ENCODE measurements at places on chromosomes 5 and 9.

DNA sequence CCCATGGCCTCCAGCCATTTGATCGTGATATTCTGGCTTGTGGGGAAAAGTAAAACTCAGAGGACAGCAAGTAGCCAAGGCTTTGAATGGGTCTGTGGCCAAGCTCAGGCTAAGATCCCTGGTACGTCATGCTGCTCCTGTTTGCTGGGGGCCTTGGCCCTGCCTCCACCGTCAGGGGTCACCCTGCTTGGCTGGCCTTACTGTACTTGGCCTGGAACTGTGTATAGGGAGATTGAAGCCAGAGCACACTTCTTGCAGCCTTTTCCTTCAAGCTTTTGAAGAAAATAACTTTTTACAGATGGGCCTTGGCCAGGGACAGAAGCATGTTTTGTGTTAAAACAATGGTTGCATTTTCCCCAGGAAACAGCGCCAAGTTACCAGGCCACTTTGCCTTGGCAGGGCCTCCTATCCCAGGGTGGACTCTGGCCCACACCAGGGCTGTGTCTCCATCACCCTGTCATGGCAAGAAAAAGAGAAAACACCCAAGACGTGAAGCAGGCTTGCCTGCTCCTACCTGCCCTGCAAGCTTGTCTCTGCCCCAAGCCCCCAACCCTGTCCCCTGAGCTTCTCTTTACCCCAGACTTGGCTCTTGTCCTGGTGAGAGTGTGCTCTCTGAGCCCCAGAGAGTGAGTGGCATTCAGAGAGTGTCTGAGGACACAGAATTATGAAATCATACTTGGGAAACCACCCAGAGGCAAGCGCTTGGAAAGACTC, 286.9 kb downstream of the GADD45G start:
- no peak for DNase-seq

GRCh38 chr5:176870110-176870591, 29.0 kb downstream of the HK3 start:
- DNase-seq, result no peak

DNA sequence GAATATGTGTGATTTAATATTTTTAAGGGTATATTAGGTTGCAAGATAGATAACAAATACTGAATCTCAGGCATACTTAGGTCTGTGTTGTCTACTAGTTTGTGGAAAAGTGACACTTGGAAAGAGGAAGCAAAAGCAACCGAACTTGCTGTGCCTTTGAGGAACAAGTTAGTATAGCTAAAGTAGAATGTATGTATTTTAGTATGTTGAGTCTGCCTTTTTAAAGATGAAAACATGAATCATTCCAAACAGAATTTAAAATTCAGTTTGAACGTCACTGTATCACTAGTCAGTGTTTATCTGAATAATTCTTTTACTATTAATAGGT, 12.9 kb downstream of the TLE4 start:
- DNase-seq, result no peak

DNA sequence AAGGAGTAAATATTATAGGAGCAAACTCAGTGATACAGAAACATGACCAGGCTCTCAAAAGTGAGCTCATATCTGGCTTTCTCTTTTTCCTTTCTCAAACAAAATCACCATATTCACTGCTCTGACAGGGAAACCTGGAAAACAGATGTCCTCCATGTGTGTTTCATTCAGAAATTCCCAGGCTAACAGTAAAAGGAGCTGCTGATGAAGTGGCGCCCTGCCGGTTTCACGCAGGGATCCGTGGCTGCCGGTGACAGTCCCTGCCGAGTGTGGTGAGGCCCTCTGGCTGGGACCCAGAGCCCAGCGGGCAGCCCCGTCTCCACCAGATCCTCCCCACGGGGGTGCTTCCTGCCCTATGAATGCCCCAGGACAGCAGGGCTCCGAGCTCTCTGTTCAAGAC, 208.1 kb downstream of the GNA14 start:
- no peak for DNase-seq

DNA sequence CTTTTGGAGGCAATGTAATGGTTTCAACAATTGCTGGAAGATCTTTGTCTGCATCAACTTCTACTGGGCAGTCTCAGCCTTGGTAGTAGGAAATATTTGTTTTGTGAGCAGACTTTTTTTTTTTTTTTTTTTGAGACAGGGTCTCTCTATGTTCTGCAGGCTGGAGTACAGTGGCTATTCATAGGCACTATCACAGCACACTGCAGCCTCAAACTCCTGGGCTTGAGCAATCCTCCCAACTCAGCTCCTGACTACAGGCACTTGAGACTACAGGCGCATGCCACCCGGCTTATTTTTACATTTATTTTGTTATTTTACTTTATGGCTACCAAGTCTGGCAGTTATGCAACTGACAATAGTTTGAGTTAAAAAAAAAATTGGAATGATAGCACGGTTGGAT, 187.3 kb downstream of the SNX18 start:
- DNase-seq, result no peak

DNA sequence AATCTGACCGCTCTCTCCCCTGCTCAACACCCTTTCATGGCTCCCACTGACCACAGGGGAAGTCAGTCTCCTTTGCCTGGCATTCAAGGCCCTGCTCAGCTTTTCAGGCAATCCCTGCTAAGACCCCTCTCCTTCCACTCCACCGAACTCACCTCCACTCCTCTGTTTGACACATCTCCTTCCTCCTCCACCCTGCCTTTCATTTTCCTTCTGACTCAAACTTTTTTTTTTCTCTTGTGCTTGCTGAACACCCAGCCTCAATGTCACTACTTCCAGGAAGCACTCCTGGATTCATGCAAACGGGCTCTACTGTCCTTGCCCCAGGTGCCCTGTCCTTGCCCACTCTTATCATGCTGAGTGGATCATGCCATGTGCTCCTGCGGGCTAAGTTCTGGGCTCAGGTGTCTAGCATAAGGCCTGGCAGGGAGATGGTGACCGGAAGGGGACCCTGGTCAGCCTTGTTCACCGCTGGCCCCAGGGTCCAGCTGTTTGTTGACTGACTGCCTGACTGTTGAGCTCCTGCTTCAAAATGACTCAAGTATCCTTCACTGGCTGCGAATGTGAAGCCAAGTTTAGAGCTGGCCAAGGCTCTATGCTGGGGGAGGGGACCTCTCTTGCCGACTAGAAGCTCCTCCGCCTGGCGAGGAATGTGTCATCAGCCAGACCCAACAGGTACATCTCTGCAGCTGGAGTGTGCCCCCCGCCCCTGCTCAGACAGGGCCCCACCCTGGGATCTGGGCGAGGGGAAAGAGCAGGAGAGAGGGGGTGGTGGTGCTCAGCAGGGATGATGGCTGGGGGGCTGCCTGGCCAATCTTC, 6.2 kb downstream of the NR5A1 start:
- no peak for DNase-seq

GRCh38 chr5:96516631-96517071, 83.6 kb upstream of the PCSK1 start:
- no peak for DNase-seq

GRCh38 chr5:135040034-135040332, 6.0 kb upstream of the PITX1 start:
- no peak for DNase-seq

DNA sequence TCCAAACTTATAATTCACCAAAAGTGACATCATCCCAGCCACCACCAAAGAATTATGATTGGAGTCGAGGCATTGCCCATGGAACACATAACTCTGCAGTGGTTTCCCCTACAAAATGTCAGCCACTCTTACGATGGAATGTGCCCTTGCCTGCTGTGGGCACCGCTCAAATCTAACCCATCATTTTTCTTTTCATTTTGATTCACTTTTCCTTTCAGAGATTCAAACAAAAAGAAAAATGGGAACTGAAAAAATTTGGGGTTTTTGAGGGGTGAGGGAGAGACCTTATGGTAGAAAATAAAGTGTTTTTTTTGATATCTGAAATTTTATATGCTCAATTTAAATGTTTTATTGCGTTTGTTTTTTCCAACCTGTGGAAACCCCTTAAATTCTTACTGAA, 28.1 kb downstream of the SMARCA2 start:
- DNase-seq, result no peak

GRCh38 chr5:66440202-66440680, 156.0 kb upstream of the MAST4 start:
- DNase-seq, result no peak

DNA sequence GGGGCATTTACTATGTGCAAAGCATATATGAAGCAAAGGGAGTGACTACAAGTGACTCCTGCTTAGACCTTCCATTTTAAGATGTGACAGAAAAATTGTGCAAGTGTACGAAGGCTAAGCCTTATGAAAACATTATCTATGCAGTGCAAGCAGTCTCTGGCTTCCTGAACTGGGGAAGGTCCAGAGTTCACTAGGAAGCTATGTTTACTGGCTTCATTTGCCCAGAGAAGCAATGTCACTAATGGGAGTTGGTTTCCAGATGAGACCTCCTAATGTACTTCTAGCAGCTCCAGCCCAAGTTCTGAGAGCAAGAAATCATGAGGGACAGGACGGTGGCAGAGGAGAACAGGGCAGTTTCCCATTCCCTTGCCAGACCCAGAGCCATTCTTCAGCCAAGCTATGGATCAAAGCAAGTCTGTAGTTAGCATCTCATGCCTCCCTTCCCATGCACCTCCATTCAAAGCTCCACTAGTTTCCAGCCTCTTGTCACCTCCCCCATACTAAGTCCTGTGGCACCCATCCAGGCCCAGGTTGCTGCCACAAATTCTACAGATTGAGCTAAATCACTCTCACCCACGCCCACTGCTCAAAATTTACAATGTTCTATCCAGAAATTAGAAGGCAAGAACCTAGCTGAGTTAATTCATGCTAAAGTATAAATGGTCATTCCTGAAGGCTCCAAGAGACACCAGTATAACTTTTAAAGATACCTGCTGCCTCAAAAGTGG, 21.8 kb downstream of the MCTP1 start:
- DNase-seq, result no peak

- DNase-seq, result no peak
Observed at GRCh38 chr9:125509476-125509875, 197.5 kb downstream of the MAPKAP1 start.

DNA sequence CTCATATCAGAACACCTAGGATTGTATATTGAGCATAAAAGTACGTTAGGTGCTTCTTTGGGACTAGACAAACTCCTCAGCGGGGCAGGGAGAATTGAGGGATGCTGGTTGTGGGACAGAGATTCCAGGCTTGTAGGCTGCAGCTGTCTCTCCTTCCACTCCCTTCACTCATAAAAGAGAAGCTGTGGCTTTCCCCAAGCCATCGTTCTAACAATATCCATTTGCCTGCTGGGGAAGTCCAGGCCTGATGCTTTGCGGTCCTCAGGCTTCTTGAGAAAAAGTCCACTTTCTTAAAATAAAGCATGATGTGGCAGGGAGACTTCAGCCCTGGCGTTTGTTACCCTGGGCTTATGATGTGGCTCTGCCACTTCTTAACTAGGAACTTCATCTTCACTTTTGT, 129.3 kb upstream of the OSMR start:
- no peak for DNase-seq

DNA sequence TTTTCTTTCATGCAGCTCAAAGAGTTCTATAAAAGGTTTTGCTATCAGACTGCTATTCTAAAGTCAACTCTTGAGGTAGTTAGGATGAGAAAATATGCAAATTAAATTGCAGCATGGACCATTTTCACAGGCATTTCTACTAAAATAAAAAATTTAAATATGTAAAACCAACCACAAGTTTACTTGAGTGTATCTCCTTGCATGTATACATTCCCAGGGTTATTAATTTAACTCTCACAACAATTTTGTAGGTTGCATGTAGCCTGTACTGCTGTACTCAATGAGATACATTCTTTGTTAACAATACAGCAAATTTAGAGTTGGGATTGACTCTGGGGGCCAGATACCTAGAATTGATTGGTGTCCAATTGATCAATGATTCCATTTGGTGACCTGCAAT, 265.8 kb downstream of the MED10 start:
- no peak for DNase-seq

DNA sequence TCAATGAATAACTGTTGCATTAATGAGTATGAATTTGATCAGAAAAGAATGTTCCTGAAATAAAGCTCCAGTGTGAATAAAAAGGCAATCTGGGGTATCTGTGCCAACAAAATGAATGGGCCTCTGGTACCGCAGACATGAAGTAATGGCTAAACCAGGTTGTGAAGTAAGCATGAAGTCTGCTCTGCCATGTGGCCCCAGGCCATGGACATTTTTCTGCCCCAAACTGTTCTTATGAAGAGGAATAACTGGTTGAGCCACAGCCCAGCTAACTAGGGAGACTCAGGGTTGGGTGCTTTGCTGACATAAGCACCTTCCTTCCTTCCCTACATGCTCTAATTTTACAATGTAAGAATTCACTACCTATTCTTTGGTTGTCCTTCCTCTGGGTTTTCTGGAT, 147.4 kb upstream of the LRRTM2 start:
- no peak for DNase-seq

GRCh38 chr9:75019654-75020053, 8.4 kb downstream of the CARNMT1 start:
- DNase-seq, result no peak

- peak; percentile 10 for DNase-seq
Observed at GRCh38 chr5:151083081-151083676, 2.3 kb upstream of the TNIP1 start.

- no peak for DNase-seq
Observed at GRCh38 chr5:178242416-178242815, 9.8 kb upstream of the PHYKPL start.

DNA sequence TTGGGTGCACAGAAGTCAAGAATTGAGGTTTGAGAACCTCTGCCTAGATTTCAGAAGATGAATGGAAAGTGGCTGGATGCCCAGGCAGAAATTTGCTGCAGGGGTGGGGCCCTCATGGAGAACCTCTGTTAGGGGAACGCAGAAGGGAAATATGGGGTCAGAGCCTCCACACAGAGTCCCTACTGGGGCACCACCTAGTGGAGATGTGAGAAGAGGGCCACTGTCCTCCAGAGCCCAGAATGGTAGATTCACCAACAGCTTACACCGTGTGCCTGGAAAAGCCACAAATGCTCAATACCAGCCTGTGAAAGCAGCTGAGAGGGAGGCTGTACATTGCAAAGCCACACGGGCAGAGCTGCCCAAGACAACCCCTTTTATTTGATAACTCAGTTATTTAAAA, 383.5 kb downstream of the TLE4 start:
- DNase-seq, result no peak

DNA sequence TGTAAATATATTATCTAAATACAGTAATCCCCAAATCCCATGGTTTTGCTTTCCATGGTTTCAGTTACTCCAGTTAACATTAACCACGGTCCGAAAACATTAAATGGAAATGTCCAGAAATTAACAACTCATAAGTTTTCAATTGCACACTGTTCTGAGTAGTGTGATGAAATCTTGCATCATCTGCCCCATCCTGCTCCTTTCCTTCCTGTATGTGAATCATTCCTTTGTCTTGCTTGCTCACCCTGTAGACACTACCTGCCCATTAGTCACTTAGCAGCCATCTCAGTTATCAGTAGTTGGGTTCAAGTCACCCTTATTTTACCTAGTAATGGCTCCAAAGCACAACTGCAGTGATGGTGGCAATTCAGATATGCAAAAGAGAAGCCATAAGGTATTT, 1568.5 kb upstream of the WWC1 start:
- DNase-seq, result no peak

DNA sequence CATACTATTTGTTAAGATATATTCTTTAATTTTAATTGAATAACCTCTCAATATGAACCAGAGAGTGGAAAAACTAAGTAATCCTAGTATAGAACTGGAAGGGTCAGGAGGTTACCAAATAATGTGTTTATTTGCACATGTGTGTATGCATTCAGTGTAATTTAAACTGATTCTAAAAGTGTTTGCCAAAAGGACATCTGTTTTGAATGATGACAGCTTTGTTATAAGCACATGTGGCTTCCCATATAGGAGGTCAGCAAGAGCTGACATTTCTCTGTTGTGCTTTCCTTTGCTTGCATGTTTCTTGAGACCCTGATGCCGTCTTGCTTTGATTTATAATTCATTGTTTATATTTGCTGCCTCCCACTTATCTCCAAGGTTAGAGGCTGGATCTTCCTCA, 383.4 kb downstream of the BRINP1 start:
- DNase-seq, result no peak

All from NCI-H1436 (cell line).